ENCODE measurements at places on chromosomes 7 and 10.

- no peak for DNase-seq
These were observed 149.3 kb downstream of the ELFN1 start for GRCh38 chr7:1819259-1819841.

GRCh38 chr7:158074896-158075632 is 512.6 kb downstream of the PTPRN2 start:
- no peak for DNase-seq

DNA sequence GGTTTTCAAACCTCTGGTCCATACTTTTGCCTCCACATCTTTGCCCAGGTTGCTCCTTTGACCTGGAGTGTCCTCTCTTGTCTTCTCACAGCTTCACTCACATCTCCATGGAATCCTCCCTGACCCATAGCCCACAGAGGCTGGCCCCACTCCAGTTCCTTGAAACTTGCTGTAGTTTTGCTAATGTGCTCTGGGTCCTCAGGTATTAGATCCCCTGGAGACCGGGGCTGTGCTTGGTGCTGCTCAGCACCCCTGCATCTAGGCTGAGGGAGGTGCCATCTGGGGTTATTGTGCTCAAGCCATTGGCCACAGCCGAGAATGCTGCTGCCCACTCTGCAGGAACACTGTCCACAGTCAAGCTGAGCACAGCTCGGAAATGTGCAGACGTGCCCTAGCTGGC is 16.5 kb downstream of the KNDC1 start:
- no peak for DNase-seq

DNA sequence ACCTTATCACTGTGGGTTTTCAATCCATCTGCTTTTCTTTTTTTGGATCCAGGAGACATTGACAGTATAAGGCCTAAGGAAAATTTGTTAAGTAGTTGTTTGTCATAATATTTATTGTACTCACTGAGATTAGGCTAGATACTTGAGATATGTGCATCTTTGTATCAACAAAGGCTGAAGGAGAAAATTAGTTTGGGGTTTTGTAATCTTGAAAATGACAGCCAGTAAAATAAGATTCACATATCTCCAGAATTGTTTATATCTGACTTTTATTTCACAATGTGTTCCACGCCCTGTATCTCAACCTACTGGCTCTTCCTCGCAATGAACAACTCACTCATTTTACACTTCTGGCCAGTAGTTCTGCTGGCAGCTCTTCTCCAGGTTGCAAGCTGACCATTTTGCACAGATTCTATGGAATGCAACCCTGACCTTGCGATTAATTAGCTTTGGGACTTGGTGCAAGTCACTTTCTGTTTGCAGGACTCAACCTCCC is 132.7 kb downstream of the GATA3 start:
- DNase-seq = no peak

GRCh38 chr7:129914536-129915272 is 38.1 kb downstream of the UBE2H start:
- DNase-seq = no peak

GRCh38 chr7:7989133-7989532 is 20.5 kb downstream of the GLCCI1 start:
- no peak for DNase-seq

DNA sequence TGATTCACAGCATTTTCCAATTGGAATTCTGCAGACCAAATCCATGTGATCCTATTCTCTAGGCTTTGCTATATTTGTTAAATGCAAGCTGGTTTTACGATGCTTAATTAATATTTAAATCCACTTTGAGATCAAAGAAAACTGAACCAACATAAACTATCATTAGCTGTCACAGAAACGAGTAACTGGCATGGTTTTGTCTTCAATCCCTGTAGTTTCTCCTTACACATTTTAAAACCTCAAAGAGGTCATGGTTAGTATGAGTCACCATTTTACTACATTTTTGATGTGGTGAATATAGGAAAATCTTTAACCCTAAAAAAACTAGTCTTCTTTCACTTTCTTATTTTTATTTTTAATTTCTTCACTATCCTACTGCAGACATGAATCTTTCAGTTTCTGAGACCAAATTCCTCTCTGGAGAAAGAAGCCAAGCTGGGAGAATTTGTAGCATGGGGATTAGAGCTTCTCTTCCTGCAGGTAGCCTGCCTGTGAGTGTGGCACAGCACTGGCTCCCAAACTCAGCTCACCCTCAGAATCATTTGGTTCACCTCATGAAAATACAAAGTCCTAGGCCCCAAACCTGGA is 8.7 kb upstream of the LIPM start:
- peak; percentile 7 for DNase-seq

GRCh38 chr10:9140373-9140772 is 1085.9 kb downstream of the GATA3 start:
- DNase-seq = no peak

DNA sequence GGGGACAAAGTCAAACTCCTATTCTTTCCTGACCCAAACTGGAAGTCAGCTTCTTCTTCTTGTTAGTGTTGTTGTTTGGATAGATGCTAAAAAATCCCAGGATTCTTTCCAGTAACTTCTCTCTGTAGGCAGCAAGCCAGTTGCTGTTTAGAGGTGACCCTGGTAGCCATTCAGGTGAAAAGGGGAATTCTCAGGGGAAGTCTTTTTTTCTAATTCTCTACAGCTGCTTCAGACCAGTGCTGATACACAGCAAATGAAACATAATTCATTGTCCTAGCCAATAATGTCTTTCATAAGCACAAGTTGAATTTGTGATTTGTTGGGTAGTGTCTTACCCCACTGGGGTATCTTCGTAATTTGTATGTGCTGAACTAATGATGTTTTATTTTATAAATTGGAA is 357.3 kb downstream of the BBS9 start:
- DNase-seq = no peak

DNA sequence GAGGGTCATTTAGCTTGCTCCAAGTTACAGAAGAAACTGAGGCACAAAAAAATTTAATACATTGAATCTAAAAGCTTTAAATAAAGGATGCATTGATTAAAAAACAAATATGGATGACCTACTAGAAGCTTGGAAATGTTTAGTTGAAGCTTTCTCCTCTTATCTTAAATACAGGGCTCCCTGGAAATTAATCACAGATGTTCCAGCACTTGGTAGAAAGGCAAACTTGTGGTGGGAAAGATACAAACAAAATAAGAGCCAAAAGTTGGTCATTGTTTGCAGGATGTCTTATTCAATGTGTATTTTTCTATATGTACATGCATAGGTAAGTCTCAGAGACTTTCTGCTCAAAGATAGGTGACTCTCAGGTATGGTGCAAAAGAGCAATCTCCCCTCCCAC is 40.7 kb upstream of the LYZL1 start:
- no peak for DNase-seq

- DNase-seq = no peak
These were observed 2.7 kb upstream of the ARL4A start for GRCh38 chr7:12684733-12685132.

GRCh38 chr7:11193131-11193867 is 219.6 kb downstream of the PHF14 start:
- no peak for DNase-seq

- DNase-seq = no peak
These were observed 276.3 kb downstream of the GALNT17 start for GRCh38 chr7:71408271-71408670.

- no peak for DNase-seq
These were observed 562.7 kb downstream of the GALNT17 start for GRCh38 chr7:71694665-71695064.

- DNase-seq = no peak
These were observed 64.2 kb downstream of the NKX6-2 start for GRCh38 chr10:132721725-132722124.

- no peak for DNase-seq
These were observed 27.1 kb upstream of the PTPRN2 start for GRCh38 chr7:158614700-158615099.

- no peak for DNase-seq
These were observed at the start of gene PTPN12 for GRCh38 chr7:77537136-77537777. Gene PTPN12 (plus strand): TSS chr7:77537295. CDS start chr7:77537547, 252 bp downstream.

- DNase-seq = no peak
These were observed 33.6 kb downstream of the GPER1 start for GRCh38 chr7:1121476-1121875.

DNA sequence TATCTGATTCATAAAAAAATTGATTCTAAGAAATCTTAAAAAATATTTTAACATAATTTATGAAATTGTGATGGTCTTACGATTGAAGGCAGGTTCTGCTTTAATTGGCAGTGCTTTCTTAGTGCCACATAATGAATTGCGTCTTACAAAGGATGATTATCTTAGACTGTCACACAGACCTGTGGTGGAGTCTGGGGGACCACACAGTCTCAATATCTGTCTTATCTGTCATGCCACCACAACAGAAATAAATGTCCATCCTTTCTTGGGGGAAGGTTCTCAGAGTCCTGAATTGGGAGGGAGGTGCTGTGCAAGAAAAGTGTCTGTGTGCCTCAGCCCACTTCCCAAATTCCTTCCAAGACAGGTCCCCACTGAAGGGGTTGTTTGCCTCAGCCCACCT is 34.0 kb downstream of the ZDHHC6 start:
- no peak for DNase-seq

DNA sequence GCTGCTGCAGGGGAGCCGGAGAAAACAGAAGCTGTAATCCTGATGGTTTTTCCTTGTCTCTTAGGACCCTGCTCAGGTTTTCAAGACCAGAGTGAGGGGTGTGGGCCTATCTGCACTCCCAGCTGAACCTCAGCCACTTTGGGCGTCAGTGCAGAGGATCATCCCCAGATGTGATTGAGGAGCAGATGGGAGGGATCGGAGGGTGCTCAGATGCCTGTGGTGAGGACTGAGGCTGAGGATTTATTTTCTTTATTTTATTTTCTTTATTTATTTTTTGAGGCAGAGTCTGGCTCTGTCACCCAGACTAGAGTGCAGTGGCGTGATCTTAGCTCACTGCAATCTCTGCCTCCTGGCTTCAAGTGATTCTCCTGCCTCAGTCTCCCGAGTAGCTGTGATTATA is 13.9 kb downstream of the COL26A1 start:
- DNase-seq = no peak

- DNase-seq = no peak
These were observed 928.0 kb upstream of the ZNF722 start for GRCh38 chr7:63070696-63071095.

GRCh38 chr10:27944005-27944404 is 54.9 kb downstream of the ODAD2 start:
- no peak for DNase-seq

- DNase-seq = no peak
These were observed 22.5 kb upstream of the WASL start for GRCh38 chr7:123771256-123771655.

GRCh38 chr10:36220151-36220550 is 578.1 kb upstream of the FZD8 start:
- no peak for DNase-seq

- no peak for DNase-seq
These were observed 147.1 kb upstream of the PRSS1 start for GRCh38 chr7:142602183-142602582.

DNA sequence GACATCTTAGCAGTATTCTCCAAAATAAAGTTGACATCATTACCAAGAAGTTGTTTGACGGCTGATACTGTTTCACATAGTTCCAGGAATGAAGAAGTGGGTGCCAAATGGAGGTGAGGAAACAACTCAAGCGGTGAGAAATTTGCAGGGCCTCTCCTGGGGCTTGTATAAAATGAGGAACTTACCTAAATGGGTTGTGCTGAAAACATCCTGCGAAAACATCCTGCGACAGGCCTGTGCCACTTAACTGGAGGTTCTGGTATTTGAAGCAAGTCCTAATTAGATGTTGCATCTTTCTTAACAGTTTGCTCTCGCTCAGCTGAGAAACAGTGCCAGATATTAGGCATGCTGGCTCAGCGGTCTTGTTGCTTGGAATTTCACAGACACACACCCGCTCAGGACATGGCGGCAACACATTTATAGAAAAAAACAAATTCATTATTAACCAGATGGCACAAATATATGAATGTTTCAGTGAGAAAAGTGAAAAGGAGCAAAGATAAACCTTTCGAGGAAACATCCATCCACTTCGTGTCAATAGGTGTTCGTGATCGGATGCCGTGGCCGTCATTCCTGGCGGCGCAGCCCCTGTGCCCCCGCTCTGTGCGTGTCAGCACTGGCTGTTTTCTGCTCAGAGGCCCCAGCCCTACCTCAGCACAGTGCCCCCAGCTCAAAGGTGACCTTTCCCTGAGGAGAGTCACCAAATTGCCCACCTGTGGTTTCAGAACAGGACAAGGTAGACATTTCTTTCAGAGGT is 48.1 kb downstream of the CDC123 start:
- DNase-seq = no peak

- no peak for DNase-seq
These were observed 139.3 kb upstream of the COBL start for GRCh38 chr7:51455948-51456347.

DNA sequence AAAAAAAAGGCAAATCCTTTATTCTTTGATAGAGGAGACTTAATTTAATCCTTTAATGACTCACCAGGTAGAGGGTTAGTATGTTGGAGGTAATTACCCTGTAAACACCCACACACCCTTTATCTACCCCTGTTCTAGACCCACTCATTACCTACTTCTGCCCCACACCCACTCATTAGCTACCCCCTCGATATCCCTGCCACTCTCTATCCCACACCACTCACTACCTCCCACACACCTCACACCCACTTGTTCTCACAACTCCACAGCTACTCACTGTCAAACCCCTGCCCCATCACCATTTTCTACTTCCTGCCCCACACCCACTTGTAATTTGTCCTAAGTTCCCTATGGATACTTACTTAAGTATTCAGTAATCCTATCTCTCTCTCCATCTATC is 49.7 kb downstream of the SEC61G start:
- no peak for DNase-seq

GRCh38 chr10:25704622-25705021 is 229.4 kb upstream of the MYO3A start:
- no peak for DNase-seq

- no peak for DNase-seq
These were observed 11.1 kb upstream of the GLCCI1 start for GRCh38 chr7:7957513-7957912.

GRCh38 chr7:36854652-36855051 is 130.4 kb upstream of the AOAH start:
- no peak for DNase-seq

DNA sequence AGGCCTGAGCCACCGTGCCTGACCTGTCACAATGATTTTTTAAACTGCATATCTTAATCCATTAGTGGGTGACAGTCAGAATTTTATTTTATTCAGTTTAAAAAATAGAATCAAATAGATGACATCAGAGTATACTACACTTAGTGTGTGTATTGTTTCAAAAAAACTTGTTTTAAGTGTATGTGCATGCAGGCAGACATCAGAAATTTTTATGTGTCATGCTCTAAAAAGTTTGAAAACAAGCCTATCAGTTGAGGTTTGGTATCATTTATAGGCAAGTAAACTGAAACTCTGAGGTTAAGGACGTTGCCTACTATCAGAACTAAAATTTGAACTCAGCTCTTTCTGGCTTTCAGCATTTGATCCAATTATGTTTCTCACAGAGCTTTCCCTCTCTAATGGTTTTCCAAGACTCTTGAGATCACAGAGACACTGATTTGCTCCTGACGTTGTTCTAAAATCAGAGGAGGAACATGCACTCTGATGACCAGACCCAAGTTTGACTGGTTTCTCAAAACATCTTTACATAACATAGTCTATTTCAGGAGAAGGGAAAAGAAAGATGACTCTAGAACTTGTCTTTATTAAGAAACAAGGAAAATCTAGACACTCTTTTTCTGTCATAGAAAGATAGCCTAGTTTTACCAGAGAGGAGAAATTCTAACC is 188.6 kb downstream of the AUTS2 start:
- DNase-seq = no peak

- no peak for DNase-seq
These were observed 7.0 kb downstream of the ANKRD1 start for GRCh38 chr10:90913774-90914420.

- no peak for DNase-seq
These were observed 115.7 kb downstream of the PARP12 start for GRCh38 chr7:139947021-139947420.

All from smooth muscle cell of the brain vasculature (primary cell).